ENCODE measurements at places on chromosomes 4 and X.

DNA sequence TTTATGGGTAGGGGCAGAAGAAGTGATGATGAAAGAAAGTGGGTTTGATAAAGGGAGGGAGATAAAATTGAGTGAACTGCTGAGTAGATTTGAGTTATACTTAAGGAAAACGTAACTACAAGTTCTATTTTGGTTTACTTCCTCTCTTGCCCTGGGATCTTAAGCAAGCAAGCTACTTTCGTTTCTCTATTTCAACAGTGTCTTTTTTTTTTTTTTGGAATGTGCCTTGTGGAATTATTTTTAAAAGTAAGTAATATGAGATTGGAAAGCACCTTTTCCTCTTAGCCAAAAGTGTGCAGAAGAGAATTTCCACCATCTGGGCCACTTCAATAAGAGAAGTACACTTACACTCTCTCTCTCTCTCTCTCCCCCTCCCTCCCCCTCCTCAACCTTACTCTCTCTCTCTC, 16.0 kb upstream of the C4orf36 start:
- DNase-seq, result no peak

DNA sequence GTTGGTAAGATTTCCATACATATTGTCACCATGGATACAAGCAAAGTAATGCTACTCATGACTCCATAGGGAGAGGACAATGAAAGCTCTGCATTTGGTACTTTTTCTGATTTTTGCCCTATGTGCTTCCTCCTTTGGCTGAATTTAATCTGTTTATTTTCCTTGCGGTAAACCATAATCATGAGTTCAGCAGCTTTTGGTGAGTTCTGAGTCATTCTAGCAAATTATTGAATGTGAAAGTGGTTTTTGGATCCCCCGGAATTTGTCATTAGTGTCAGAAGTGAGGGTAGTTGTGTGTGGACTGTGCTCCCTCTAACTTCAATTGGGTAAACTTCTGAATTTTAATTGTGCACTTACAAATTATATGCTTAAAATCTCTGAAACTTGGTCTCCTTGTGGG, 170.3 kb downstream of the MOSPD2 start:
- no peak for DNase-seq

DNA sequence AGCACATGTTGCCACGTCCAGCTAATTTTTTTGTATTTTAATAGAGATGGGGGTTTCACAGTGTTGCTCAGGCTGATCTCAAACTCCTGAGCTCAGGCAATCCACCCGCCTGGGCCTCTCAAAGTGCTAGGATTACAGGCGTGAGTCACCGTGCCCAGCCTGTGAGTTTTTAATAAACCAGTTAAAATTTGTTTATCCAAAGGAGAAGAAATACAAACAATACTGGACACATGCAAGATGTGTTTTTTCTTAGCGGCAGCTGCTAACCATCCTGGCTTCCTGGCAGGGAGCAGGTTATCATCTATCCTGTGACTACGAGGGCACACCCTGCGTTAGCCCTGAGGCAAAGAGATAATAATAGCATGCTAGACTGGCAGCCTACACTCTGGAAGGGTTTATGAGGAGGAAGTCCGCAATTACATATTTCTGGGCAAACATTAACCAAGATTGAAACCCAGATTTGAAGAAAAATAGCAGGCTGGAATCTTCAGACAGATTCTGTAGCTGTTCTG, 191.4 kb downstream of the SPRY1 start:
- DNase-seq, result no peak

DNA sequence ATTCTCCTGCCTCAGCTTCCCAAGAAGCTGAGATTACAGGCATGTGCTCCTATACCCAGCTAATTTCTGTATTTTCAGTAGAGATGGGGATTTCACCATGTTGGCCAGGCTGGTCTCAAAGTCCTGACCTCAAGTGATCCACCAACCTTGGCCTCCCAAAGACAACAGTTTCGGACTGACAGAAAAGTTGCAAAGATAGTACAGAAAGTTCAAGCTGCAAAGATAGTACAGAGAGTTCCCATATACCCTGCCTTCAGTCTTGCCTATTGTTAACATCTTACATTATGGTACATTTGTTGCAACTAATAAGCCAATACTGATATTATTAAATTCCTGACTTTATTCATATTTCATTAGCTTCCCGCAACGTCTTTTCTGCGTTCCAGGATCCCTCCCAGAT, 65.8 kb downstream of the SUPT20HL2 start:
- no peak for DNase-seq

DNA sequence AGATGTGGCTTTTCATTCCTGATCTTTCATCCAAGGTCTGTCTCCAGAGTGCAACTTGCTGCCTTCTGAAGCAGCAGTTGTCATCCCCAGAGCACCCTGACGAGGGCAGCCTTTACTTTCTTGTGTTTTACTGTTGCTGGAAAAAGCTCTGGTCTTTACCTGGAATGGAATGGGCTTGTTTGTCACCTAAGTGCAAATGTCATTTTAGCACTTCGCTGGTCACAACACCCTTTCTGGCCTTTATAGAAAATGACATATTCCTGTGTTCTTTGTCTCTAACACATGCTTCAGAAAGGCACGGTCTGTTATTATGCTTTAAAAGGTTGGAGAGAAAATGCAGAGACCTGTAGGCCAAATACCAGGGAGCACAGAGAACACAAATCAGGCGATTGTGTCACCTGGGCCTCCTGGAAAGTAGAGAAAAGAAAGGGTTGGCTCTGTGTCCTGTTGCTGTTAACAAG, 332.7 kb upstream of the IGFBP7 start:
- DNase-seq, result peak; percentile 17

DNA sequence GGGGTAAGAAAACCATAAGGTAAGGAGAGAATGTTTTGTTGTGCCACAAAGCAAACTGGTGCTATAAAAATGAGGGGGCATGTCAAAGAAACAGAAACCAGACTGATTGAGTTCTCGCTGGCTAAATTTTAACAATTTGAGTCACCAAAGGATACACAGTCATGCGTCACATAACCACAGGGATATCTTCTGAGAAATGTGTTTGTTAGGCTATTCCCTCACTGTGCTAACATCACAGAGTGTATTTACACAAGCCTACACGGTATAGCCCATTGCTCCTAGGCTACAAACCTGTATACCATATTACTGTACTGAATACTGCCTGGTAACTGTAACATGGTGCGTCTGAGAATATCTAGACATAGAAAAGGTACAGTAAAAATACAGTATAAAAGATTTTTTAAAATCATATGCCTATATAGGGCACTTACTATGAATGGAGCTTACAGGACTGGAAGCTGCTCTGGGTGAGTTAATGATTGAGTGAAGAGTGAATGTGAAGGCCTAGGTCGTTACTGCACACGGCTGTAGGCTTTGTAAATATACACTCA, 50.1 kb downstream of the FBXW7 start:
- peak; percentile 18 for DNase-seq

DNA sequence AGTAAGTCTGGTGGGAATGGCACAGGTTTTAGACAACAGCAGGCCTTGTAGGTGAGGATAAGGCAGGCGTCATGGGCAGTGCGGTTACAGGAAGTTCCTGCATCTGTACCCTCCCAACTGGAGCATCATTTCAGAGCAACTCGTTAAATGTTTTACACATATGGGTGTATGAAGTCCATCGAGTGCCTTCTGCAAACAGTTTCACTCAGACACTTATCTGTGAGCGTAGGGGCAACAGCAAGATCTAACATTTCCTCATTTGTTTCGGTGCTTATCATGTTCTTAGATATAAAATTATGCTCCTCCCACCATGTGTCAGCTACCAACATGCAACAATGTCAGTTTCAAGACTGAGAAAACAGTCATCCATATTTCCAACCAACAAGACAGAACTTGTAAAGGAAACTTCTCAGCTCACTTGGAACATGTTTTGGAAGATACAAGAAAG, 69.9 kb downstream of the ELOVL6 start:
- DNase-seq, result no peak

DNA sequence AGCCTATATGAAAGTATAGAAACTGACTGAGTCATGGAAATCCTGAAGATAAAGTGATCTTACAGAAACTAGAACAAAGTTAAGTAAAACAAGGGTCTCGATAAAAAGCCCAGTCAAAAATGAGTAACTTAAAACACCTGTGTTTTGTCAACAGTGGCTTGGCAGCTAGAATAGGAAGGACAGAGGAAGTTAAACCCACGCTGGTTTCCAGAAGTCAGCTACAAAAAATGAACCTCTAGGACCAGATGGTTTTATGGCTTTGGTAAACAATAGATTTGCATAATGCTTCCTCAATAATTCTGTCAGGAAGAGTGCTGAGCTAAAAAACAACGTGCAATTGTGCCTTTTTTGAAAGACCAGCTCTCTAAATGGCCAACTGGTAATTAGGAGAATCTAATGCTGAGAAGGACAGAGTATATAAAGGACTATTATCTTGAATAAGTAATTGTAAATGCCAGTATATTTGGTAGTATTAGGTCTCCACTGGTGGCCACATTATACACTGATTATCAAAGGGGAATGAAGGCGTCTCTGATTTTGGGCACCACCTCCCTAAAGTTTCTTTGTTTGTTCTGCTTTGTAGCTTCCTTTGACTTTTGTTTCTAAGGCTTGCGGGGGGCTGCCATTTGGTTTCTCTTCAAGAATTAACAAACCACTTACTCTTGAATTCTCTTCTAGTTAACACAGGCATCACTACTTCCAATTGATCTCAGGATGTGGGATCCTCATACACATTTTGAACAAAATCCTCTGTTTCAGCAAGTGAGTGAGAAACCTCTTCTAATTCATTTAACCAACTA, 72.2 kb upstream of the PPP3CA start:
- peak; percentile 43 for DNase-seq

DNA sequence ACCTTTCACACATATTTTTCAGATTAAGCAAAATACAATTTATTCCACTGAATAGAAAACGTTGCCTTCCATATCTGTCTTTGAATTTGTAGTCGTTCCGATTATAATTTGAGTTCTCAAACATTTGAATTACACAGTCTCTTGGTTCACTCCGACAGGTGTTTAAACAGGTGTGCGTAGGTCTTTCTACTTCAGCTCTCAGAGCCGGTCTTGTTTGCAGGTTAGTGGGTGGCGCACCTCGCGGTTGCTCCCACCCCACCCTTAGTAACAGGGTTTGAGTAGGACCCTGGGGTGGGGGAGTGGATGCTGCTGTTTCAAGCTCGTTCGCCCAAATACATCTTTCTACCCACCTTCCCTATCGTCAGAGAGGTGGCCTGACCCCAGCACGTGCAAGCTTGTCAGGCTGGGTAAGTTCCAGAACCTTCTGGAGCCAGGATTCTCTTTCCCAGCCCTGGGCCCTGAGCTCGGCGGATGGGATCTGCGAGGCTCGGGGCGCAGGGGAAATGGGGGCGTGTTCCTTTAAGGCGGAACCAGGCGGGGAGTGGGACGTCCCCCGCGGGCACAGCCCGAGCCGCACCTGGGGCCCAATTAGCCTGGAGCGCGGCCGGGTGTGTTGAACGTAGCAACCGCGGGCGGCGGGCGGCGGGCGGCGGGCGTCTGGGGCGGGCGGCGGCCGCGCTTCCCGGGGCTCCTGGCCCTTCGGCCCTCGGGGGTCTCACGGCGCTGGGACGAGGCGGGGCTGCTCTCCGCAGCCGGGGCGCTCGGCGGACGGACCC, at the start of gene FAM149A:
FAM149A (plus strand) TSS at position 591 of the 776 bp plus-strand sequence.
- DNase-seq, result peak; percentile 57

All from GM13977 (cell line).